ENCODE measurements at places on chromosomes 7 and 10.

- no peak for DNase-seq
Observed at GRCh38 chr7:44388089-44388970, 62.9 kb upstream of the CAMK2B start.

DNA sequence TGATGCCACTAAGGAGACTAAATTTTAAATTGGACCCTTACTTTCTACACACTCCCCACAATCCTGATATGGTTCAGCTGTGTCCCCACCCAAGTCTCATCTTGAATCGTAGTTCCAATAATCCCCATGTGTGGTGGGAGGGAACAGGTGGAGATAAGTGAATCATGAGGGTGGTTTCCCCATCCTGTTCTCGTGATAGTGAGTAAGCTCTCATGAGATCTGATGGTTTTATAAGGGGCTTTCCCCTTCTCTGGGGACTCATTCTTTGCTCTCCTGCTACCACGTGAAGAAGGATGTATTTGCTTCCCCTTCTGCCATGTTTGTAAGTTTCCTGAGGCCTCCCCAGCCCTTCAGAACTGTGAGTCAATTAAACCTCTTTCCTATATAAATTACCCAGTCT is 18.4 kb upstream of the BET1 start:
- DNase-seq = no peak

DNA sequence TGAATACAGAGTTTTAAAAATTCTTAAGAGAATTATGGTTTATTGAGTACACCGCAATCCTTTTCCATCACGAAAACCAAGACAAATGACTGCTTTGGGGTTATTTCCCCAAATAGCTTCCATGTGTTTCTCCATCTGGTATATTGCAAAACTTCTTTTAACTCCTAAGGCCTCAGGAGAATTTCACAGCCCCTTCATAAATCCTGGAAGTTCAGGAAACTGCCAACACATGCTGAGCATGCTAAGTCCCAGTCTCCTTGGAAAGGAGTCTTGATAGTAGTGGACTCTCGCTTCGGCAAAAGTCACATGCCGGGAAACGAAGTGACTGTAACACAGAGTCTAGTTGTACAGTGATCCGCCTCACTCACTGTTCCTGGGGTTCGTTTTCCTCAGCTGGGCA is 88.1 kb upstream of the RSU1 start:
- DNase-seq = no peak

GRCh38 chr7:53383131-53383530 is 347.7 kb downstream of the POM121L12 start:
- DNase-seq = no peak

DNA sequence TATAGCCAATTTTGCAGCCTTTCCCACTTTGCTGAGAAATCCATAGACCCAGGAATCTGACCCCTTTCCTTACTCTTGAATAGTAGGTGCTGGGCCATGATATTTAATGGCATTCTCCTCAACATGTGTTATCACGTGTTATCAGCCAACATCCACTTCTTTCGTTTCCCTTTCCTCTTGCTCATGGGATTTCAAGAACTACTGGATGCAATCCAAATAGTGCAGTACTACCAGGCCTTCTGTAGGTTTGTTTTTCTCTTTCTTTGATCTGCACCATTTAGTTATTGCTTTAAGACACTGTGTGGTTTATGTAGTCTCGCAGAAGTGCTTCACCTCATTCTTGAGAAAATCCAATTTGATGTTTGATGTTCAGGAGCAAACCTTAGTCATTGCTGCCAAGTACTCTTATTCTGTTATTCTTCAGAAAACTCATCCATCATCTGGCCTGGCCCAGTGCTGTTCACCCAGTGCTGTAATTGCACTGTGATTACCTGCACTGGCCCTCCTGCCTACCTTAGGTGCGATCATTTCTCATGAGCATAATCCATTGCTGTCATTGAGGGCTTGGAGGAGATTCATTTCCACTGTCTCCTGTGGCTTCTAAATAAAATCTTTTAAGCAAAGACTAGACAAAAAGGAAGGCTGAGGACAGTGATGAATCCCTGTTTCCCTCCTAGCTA is 315.3 kb downstream of the BMPER start:
- DNase-seq = no peak

GRCh38 chr7:10662982-10663884 is 310.4 kb upstream of the PHF14 start:
- DNase-seq = no peak

All from HEK293T (cell line).